Stomach (tissue), 19 donors: ENCODE measurements at places on chromosomes 12 and 14.

GRCh38 chr12:120830052-120830940 lies 73.9 kb downstream of the SPPL3 start:
- peak; percentile 18 for DNase-seq

- DNase-seq: no peak
These were observed 4.7 kb downstream of the MGP start for GRCh38 chr12:14880890-14881453.

DNA sequence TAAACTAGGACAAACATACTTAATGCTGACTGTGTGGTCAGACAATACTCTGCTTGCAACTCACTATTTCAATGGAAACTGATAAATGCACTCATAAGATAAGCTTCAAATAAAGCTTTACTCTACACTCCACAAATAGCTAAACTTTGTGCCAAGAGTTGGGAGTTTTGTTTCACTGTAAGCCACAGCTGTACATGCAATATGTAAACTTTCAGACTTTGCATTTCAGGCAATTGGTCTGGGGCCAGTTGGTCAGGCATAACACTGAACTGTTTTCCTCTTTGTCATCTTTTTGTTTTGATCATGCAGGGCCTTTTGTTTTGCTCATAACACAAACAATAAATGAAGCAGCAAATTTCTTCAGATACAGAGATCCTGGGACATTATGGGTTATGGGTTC lies 426.2 kb downstream of the IPO8 start:
- no peak for DNase-seq

DNA sequence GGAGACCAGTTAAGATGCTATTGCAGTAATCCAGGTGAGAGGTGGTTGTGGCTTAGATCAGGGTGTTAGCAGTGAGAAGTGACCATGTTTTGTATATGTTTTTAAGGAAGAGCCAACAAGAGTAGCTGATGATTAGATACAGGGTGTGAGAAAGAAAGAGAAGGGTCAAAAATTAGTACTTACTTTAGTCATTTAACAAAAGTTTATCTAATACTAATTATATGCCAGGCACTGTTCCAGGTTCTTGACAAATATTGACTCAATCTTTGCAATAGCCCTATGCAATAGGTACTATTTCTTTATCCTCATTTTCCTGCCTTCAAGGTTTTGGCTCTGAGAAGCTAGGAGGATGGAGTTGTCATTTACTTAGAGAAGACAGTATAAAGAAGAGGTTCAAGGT lies 70.2 kb downstream of the SSPN start:
- no peak for DNase-seq

GRCh38 chr14:37668646-37669045 lies 73.2 kb downstream of the TTC6 start:
- DNase-seq: no peak

GRCh38 chr12:34395056-34396005 lies 373.0 kb downstream of the ALG10 start:
- DNase-seq: peak; percentile 15

- DNase-seq: peak; percentile 92
These were observed 18.7 kb upstream of the CTDSP2 start for GRCh38 chr12:57865084-57865751.

DNA sequence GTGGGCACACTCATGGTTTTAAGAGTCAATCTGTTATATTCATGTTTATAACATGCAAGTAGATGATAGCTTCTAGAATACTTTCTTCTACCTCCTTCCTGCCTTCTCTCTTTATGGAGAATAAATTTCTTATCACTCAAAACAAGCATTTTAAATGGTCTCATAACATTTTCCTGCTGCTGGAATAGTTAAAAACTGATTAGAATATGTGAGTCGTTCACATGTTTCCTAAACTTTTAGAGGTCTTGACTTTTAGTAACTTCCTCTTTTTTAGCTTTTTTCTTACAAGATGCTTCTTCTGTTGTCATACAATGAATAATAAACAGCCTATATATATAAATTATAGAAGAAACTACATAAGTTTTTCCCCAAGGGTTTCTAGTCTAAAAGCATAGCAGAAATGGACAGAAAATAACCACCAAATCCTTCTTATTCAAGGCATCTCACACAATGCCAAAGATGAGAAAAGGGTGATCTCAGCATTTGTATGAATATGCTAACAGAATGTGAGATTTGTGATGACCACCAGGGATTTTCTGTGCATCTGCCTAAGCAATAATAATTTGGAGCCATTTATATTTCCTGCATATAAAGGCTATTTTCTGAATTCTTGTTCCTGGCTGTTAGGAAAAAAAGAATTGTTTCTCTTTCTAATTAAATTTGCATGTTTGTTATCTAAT lies 127.8 kb downstream of the DAAM1 start:
- DNase-seq: peak; percentile 62

DNA sequence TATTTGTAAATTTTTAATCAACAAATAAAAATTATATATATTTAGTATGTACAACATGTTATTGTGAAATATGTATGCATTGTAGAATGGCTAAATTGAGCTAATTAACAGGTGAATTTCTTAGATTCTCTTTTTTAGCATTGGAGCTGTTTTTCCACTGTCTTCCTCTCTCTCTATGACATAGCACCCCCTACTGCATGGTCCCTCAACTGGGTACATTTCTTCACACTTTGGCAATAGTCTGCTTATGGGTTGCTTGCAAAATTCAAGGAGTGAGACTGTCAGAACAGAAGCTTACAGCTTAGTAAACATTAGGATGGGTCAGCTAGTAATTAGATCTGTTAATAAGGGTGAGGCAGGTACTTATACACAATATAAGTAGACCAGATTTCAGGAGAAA lies 658.5 kb upstream of the MGAT4C start:
- DNase-seq: no peak

- DNase-seq: peak; percentile 17
These were observed 81.2 kb downstream of the SCAF11 start for GRCh38 chr12:45909041-45909713.

GRCh38 chr14:94363151-94363624 lies 25.2 kb downstream of the SERPINA1 start:
- DNase-seq: no peak

DNA sequence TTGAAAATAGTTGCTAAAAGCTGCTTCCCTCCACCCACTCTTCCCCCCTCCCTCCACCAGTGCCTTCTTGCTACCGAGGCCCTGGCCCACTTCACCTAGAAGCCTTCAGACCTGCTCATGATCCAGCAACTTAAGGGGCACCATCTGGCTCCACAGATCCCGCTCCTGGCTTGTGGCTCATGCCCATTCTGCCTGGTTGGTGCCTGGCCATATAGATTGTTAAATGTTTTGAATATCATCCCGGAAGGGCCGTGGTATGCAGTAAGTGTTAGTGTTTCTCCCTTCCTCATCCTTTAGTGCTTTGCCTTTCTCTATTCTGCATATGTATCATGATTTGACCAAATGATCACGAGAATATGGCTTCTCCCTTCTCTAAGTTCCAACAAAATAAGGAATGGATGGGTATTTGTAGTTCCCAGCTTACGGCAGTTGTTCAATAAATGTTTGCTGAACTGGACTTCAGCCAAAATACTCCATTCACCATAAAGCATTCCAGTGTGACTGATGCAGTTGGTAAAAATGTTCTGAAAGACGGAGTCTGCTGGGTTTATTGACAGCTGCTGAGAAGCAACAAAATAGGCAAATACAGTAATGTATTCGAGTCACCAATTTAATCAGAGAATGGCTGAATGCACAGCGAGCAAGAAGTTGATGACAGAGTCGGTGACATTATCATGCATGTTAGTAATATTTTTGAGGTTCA lies 30.7 kb downstream of the GRIP1 start:
- no peak for DNase-seq

DNA sequence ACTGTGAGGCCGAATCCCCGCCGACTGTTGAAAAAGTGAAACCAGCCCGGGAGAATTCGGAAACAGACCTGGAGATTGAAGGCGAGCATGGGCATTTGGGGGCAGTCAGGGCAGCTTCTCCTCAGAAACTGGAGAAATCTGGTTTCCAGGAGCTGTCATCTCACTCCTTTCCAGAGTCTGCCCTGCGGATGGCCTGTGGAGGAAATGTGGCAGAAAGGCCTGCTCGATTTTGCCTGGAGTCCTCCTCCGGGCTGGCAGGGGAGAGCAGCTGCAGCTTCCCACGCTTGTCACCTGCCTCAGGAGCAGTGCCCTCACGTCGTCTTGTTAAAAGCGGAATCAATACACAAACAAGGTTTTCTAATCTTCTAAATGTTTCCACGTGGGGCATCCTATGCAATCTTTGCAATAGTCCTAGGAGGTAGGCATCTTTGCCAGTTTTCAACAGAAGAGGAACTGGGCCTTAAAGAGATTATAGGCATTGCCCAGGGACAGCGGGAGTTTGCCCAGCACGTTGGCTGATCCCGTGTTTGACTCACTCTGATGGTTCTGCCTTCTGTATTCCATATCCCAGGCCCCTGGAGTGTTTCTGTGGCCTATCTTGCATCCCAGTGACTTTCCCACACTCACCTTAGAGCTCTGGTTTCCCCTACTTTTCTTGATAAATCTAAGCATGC lies 2.3 kb downstream of the LRRC74A start:
- peak; percentile 67 for DNase-seq

GRCh38 chr12:2895511-2895910 lies 4.8 kb downstream of the TULP3 start:
- DNase-seq: no peak

DNA sequence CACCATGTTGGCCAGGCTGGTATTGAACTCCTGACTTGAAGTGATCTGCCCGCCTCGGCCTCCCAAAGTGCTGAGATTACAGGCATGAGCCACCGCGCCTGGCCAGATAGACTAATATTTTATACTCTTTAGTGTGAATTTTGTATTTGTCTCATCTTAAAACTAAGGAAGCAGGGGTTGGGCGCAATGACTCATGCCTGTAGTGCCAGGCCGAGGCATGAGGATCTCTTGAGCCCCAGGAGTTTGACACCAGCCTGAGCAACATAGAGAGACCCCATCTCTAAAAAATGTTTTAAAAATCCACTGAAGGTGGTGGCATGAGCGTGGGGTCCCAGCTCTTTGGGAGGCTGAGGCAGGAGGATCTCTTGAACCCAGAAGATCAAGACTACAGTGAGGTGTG lies 9.0 kb downstream of the DYNC1H1 start:
- DNase-seq: no peak

DNA sequence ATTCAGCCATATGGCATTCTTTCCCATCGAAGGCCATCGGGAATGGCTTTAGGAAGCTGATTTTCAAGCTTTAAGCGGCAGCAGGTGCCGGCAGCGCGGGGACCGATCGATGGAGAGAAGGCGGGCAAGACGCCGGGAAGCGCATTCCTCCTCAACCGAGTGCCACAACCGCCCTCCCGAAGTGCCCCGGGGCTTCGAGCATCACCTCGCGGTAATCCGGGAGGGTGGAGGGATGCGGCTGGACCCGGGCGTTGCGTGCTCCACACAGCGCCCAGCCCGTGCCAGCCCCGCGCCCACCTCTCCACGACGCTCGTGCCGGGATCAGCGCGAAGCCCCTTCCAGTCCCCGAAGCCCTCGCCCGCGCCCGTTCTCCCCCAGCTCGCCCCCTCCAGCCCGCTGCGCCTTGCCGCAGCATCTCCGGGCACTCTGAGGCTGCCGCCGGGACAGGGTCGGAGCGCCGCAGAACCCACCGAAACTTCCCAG lies 3.2 kb downstream of the USP44 start:
- DNase-seq: peak; percentile 66

- no peak for DNase-seq
These were observed 78.1 kb downstream of the PELI2 start for GRCh38 chr14:56196274-56196673.

- DNase-seq: peak; percentile 57
These were observed 41.8 kb upstream of the CCDC196 start for GRCh38 chr14:66444271-66444927.

- no peak for DNase-seq
These were observed 111.6 kb upstream of the BTG1 start for GRCh38 chr12:92257261-92257660.

DNA sequence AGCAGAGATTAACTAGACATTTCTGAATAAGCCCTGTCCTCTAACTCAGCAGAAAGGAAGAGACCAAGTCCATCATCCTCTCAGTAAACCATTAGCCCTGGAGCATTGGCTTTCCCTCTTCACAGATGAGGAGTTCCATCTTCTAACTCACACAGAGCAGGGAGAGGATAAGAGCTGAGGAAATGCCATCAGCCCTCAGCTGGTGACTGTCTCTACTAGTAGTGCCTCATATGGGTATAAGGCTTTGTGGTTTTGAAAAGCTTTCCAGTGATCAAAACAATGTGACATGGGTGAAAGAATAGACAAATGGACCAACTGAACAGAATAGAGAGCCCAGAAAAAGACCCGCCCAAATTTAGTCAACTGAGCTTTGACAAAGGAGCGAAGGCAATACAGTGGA lies 197.2 kb upstream of the NUDT4 start:
- DNase-seq: no peak
